ENCODE measurements at places on chromosomes 6 and 20.

DNA sequence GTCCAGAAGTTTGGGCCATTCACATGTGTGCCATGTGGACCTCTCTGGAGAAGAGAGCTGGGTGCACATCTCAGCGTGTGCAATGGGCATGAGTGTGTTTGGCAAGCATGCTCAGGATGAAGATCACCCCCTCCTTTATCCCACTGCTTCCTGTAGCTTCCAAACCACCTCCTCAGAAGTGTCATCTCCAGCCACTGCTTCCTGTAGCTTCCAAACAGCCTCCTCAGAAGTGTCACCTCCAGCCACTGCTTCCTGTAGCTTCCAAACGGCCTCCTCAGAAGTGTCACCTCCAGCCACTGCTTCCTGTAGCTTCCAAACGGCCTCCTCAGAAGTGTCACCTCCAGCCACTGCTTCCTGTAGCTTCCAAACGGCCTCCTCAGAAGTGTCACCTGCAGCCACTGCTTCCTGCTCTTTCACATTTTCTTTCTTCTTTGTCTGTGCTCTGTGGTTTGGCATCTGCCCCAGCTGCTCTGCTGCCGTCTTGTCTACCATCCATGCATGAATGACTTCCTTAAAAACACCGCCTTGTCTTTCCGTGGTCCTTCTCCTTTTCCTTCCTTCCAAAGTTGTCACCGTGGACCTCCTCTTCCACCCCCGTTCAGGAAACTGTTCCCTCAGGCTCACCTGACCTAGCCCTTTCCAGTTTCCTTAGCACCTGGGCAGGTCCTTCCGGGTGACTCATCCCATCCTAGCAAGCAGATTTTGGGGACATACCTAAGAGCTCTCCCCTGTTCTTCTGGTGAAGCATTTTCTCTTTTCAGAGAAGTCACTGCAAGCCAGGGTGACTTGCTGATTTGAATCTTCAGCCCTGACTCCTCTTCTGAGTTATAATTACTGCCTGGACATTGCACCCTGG is 43.5 kb upstream of the TIAM2 start:
- no peak for DNase-seq

- DNase-seq: no peak
Observed at GRCh38 chr6:7566107-7566506, 23.9 kb upstream of the SNRNP48 start.

- no peak for DNase-seq
Observed at GRCh38 chr6:148566664-148567350, 180.0 kb upstream of the UST start.

DNA sequence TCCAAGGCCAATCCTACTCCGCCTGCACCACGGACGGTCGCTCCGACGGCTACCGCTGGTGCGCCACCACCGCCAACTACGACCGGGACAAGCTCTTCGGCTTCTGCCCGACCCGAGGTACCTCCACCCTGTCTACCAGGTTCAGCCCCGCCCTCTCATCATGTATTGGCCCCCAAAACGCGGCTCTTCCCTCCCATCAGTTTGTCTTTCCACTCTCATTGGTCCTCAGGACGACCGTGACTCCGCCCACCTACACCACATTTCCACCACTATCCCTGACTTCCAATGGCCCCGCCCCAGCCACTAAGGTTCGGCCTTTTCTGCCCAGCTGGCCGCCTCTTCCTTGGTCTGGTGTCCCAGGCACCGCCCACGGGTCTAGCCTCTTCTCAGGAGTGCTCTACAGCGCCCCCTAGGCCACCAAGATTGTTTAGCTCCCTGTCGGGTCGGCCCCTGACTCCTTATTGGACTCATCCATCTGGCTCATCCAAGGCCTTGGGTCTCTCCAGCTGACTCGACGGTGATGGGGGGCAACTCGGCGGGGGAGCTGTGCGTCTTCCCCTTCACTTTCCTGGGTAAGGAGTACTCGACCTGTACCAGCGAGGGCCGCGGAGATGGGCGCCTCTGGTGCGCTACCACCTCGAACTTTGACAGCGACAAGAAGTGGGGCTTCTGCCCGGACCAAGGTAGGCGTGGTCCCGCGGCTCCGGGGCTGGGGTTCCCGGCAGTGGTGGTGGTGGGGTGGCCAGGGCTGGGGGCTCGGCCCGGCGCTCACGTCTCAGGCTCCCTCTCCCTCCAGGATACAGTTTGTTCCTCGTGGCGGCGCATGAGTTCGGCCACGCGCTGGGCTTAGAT is 3.1 kb downstream of the MMP9 start:
- DNase-seq: no peak

DNA sequence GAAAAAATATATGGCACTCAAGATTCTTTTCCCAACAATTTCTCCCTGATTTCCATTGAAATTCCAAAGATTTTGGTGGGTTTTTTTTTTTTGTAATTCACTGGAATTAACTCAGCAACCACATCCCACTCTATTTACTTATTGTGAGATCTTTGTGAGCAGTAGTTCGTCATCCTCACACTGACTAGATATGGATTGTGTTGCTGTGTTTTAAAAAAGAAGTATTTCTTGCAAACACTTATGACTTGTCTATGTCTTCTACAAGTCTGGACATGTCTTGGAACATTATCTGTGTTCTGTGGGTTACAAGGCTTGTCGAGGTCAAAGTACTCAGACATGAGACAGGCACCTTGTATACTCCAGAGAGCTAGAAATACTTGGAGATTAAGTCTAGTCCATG is 7.3 kb upstream of the TENT5A start:
- DNase-seq: no peak

DNA sequence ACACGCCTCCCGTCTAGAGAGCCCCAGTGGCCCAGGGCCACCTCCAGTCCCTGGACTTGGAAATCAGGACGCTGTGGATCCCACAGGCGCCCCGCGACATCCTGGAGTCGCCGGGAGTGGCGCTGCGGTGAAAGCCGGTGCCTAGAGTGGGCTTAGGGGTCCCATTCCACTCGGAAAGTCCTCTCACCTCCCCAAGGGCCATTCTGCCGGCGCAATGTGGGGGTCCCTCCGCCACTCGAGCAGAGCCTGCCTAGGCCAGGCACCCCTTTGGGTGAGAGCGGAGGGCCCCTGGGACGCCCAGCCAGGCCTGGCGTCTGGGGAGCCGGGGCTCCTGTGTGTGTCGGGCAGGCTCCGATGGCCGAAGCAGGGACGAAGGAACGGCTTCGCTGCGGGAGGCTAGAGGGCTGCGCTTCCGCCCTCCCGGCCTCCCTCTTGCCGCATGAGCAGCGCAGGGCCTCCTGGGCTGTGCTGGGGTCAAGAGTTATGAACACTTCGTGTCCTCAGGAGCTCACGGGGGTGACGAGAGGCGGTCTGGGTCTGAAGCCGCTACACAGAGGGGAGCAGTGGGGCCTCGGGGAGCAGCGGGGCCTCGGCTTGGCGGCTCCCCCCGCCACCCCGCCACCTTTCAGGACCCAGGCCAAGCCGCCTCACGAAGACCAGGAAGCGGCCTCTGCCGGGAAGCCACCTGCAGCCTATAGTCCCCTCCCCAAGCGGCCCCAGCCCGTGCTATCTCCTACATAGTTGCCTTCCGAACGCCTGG is 13.6 kb downstream of the POU3F2 start:
- DNase-seq: no peak

DNA sequence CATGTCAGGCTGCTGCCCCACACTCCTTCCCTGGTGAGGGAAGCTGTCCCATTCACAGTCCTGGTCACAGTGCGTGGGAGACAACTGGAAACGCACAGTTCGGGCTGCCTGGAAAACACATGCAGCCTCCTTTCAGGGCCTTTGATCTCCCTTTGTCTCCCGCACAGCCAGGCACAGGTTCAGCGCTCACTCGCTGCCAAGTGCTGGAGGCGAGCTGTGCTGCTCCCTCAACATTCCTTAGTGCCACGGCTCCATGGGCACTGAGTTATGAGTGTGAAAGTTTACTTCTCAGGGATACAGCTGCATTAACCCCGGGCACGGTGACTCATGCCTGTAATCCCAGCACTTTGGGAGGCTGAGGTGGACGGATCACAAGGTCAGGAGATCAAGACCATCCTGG is 9.1 kb downstream of the YTHDF1 start:
- DNase-seq: no peak

GRCh38 chr6:154479771-154480639 is 30.5 kb downstream of the CNKSR3 start:
- DNase-seq: no peak

- DNase-seq: no peak
Observed at GRCh38 chr20:50027611-50028105, 44.9 kb downstream of the SNAI1 start.
